ENCODE measurements at places on chromosomes 2 and 18.

- no peak for DNase-seq
These were observed 138.4 kb upstream of the HDAC4 start for GRCh38 chr2:239539083-239539775.

DNA sequence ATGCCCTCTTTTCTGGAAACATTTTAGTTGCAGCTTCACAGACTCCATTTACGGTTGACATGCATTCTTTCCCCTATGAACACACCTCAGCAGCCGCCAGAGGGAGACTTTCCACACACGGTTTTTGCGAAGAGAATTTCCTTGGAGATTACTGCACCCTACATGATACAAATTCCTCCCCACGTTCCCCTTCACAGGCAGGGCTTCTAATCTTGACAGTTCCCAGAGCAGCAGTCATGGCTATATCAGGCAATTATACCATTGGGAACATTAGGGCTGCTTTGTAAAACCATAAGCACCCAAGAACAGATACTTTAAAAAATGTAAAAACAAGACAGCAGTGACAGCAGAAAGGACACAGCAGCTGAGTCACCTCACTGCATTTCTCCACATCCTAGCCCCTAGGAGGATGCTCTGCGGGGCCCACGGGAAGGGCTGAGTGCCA is 253.8 kb downstream of the TGIF1 start:
- peak; percentile 19 for DNase-seq

DNA sequence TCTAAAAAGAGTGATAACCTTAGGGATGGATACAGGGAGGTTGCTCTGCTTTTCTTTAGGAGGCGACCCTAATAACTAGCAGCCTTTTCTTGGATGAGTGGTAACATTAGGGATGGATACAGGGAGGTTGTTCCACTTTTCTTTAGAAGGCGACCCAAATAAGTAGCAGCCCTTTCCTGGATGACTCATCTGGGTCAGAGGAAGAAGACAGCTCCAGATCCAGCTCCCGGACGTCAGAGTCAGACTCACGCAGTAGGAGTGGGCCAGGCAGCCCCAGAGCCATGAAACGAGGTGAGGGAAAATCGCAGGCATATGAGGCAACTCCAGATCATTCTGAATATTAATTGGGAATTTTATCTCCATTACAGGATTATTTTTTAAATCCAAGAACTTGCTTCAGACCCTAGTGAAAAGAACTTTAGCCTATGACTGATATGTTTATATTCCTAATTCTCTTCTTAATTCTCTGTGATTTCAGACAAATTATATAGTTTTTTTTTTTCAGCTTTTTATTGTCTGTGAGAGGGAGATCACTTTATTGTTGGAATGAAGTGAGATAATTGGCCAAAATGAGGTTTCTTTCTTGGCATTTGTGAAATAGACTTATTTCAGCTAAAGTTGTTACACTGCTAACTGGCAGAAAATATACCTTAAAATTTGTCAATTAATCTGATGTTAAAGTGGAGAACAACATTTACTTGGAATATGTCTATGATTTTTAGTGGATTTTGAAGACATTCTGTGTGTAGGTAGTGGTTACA is 31.2 kb upstream of the C1GALT1C1L start:
- DNase-seq: no peak

GRCh38 chr2:85536479-85536878 is 2.5 kb upstream of the MAT2A start:
- DNase-seq: no peak

GRCh38 chr2:162118166-162119031 is 33.6 kb downstream of the GCG start:
- no peak for DNase-seq

DNA sequence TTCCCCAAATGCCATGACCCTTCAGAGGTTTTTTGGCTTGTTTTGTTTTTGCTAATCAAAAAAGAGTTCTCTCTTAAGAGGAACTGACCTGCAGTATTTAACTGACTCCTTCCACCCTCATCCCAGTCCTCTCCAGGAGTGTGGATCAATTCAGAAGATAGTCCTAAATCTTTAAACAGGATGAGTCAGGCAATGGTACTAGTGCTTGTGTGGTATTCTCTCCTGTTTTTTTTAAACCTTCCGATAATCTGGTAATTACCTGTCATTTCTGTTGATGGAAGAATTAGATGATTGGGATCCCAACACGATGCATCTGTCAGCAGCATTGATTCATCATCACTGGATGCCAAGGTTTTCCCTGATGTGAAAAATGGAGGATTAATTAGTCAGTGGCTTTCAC is 41.2 kb downstream of the ETAA1 start:
- no peak for DNase-seq

DNA sequence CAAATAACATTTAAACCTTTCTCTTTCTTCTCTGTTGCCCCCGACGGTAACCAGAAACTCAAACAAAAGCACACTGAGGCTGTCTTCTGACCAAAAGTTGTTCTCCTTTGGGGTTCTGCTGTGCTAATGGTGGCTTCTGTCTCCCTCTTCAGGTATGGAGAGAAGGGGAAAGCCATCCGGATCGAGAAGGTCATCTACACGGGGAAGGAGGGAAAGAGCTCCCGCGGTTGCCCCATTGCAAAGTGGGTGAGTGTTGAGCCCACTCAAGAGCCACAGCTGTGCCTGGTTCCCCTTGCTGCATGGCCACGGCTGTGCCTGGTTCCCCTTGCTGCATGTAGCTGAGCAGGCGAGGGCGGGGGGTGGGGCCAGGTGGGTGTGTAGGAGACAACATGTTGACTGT is 67.4 kb downstream of the BOLA3 start:
- no peak for DNase-seq

GRCh38 chr2:877747-878146 is 72.9 kb upstream of the SNTG2 start:
- no peak for DNase-seq

DNA sequence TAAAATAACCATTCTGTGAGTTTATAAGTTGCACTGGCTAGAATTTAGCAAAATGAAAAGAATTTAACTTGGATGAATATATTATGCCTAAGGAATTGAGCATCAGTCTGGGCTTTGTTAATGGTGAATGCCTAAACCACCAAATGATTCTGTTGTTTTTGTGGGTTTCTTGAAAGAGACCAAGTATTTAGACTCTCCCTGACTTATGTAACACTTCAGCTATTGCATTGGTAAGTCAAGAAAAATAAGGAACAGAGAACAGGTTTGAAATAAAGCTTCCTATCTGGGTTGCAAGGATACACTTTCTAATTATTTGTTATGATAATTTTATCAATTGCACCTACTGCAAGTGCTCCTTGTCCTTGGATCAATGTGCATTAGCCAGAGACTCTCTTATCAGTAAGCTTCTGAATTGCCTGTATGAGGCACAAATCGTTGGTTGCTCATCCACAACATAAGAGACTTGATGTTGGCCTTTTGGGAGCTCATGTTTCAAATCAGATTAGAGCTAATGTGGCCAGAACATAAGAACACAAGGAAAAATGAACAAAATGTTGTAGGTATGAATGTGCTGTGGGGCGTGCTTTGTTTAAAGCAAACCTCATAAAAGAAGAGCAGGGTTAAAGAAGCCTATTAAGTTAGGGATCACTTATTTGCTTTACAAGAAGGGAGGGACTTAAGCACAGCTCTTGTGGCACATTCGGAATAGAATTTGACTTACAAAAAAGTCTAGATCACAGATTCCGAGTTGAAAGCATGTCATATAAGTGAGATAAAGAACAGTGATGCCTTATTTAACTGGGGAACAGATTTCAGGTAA is 37.2 kb downstream of the PRKCE start:
- DNase-seq: peak; percentile 40

DNA sequence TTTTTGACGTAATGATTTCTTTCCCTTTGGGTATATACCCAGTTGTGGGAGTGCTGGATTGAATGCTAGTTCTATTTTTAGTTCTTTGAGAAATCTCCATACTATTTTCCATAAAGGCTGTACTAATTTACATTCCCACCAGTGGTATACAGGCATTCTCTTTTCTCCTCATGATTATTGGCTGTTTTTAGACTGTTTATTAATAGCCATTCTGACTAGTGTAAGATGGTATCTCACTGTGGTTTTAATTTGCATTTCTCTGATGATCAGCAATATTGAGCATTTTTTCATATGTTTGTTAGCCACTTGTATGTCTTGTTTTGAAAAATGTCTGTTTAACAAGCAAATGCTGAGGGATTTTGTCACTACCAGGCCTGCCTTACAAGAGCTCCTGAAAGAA is 9.2 kb upstream of the CD28 start:
- no peak for DNase-seq

- no peak for DNase-seq
These were observed 222.7 kb downstream of the PIEZO2 start for GRCh38 chr18:10926621-10927161.

All from LNCaP clone FGC (cell line).